NCI-H1436 treated with DMSO at 0.1 percent for 48 hours (cell line): ENCODE measurements at places on chromosomes 2 and 18.

DNA sequence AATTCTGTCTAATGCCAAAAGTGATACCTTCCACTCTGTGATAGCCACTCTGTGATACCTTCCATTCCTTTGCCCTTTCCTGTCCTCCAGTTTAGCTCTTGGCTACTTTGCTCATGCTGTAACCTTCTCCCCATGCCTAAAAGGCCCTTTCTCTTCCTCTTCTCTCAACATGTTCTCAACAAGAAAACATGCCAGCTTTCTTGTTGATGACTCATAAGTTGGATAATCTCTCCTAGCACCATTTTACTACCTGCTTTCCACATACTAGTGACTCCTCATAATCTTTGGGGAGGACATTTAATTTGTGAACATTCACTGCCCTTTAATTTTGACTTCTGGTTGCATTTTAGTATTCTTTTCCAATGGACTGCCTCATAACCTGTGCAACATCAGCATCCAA, 55.9 kb upstream of the NT5C1B start:
- no peak for DNase-seq

DNA sequence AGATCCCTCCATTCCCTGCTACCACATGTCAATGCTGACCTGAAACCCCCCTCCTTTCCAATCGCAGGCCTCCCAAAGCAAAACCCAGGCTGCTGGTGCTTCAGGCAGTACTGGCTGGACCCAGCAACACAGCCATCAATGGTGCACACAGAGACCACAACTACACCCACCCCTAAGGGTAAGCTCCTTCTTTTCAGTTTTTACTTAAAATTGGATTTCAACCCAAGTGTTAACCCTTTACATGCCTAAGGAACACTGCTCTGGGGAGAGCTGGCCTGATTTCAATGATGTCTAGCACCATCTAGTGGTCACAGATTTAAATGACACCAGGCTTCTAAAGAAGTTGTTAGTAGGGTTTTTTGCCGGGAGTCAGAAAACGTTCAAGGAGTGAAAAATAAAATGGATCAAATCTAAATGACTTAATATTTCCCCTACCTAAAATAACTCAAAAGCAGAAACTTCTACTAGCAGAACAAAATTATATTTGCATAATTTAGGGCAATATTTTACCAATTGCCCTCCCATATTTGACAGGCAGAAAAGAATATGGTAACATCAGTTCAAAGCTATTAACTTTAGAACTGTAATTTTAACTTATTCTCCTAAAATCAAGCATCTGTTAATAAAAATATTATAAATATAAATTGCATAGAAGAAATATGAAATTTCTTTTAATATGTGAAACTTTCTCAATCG, 24.6 kb downstream of the FECH start:
- DNase-seq = no peak

GRCh38 chr2:27636766-27637165, 7.9 kb downstream of the GPN1 start:
- no peak for DNase-seq

DNA sequence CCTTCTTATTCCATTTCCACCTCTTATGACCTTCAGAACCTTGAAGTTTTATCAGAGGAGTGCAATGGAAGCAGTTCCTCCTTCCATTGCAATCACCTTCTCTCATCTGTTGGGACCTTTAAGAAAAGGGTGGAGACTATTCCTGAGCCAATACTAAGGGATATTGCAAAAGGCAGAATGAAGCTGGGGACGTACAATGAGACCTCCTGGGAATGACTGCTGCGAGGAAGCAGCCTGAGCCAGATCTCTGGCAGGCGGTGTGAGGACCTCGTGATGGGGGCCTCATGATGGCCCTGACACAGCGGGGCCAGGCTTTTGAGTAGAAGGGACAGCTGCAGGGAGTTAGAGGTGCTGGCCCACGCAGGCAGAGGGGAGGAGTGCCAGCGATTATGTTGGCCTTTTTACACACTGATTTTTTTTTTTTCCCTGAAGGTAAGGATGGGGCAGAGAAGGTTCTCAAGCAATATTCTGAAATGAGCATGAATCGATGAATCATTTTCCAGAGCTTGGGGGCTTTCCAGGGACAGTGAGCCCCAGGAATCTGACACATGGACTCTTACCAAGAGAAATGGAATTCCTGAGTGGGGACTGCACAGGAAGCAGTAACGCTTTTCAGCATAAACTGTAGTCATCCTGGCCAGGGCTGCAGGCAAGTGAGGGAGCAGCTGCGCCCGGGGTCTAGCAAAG, 40.0 kb upstream of the LAPTM4A start:
- DNase-seq = no peak

DNA sequence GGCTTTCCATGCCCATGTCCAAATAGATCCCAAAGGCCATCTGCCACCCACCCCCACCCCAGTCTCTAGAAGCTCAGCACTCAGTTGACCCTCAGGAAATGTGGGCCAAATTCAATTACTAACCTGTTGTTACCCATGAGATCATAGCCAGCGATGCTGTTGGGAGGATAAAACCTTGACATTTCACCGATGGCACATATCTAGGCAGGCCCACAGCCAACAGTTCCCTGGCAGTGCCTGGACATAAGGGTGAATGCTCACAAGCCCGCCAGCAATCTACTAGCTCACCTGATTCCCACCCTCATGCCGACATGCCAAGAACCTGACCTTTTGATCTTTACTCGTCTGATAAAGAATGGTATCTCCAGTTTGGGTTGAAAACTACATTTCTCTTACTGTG, 11.8 kb upstream of the ACOXL start:
- DNase-seq = no peak
